ENCODE measurements at places on chromosomes 3 and 15.

GRCh38 chr3:56836276-56837163 lies 34.8 kb upstream of the ARHGEF3 start:
- no peak for DNase-seq

DNA sequence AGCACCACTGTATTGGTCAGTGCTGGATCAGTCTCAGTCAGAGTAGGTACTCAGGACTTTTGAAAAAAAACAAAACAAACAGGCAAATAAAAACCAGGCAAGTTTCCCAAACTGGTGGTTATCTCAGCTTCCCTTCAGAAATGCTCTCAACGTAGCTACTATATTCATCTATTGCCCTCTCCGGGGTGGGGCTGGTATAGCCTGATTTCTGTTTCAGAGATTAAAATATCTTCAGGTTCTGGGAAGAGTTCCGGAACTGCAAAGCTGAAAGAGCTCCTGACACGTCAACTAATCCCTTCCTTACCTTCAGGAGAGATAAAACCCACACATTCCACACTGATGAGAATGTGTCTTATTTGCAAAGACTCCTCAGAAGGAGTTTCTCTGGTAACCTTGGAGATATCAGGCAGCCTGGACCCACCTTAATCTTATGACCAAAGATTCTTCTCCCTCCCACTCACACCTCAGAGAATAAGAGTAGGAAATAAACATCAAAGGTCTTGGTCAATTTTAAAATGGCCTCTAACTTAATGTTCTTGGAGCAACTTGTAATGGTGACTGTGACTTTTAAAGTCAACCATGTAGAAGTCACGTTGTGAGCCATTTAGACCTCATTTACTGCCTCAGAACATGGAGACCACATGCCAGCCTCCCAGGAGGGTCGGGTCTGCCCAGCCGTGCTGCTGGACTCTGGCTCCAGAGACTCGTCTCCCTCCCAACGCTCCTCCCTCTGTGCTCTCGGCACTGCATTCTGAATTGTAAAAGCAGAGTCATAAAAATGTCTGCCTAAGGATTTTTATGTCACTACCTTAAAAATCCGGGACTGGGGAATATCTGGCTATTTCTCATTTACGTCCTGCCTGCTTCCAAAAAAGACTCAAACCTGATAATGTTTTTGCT lies 53.8 kb downstream of the CDCP1 start:
- DNase-seq = no peak

- no peak for DNase-seq
These were observed 19.1 kb upstream of the FSIP1 start for GRCh38 chr15:39801641-39802309.

DNA sequence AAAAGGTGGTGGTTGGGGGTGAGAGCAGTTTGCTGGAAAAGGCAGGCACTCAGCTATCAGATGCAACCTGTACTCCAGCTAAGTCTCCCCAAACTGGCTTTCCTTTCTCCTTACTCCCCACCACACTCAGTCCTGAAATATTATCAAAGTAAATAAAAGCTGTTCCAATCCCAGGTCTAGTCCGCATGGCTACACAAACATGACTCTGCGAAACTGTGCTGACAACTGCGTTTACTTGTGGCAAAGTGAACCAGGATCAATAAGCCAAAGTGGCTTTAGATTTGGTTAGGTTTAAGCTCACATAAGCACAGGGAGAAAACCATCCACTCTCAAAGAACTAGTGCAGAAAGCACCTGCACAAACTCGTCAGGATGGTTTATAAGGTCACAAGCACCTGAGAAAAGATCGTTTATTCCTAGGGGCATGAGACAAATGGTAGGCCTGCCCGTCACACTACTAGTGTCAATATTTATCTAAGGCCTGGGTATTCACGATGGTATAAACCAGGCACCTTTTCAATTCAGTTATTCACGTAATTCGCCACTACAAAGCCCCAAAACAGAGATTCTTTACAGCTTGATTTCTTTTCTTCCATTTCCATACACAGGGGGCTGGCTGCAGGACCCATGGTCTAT lies 25.3 kb downstream of the LRIG1 start:
- DNase-seq = no peak

DNA sequence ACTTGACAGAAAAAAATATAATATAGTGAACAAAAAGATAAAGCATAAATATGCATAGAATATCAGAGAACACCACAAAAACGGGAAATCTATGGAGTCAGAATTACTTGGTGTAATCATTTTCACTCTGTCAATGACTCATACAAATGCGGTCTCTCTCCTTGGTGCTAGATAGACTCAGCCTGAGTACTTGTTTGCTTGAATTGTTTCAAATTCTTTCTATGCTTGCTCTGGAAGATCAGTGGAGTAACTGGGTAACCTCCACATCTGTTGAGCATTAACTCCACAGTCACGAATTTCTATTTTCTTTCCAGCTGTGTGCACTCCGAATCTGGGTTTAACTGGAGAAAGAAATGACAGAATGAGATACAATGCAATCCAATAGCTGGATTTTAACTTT lies 760.4 kb downstream of the ZPLD1 start:
- DNase-seq = no peak

- no peak for DNase-seq
These were observed 462.4 kb upstream of the THBS1 start for GRCh38 chr15:39118510-39118909.

DNA sequence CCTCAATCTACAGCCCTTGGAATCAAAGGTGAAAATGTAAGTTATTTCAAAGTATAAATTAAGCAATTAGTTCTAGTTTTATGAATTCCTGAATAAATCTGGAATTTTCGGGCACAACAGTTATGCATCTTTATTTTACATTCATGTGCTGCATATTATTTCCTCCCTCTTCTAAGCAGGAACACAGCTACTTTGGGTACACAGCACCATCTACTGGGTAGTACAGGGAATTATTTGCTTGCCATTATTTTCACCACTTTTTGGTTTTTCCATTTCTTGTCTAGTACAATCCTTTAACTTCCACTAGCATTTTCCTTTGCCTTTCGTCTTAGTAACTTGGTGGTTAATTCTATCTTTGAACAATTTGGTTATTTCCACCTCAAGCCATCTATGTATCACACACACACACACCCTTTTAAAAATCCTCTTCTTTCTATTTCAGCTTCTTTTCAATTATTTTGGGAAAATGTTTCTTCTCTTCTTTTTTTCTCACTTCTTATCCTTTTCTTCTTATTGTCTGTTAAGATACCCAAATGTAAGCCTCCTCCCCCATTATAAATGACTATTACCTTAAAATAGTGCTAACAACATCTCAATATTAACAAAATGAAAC lies 451.0 kb downstream of the MFSD1 start:
- DNase-seq = no peak

DNA sequence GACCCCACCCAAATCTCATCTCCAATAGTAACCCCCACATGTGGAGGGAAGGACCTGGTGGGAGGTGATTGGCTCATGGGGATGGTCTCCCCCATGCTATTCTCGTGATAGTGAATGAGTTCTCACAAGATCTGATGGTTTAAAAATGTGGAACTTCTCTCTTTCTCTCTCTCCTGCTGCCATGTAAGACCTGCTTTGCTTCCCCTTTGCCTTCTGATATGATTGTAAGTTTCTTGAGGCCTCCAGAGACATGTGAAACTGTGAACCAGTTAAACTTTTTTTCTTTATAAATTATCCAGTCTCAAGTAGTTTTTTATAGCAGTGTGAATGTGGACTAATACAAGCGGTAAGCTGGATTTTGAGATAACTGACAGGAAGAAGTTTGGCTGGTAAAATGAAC lies 60.3 kb upstream of the MBNL1 start:
- no peak for DNase-seq

DNA sequence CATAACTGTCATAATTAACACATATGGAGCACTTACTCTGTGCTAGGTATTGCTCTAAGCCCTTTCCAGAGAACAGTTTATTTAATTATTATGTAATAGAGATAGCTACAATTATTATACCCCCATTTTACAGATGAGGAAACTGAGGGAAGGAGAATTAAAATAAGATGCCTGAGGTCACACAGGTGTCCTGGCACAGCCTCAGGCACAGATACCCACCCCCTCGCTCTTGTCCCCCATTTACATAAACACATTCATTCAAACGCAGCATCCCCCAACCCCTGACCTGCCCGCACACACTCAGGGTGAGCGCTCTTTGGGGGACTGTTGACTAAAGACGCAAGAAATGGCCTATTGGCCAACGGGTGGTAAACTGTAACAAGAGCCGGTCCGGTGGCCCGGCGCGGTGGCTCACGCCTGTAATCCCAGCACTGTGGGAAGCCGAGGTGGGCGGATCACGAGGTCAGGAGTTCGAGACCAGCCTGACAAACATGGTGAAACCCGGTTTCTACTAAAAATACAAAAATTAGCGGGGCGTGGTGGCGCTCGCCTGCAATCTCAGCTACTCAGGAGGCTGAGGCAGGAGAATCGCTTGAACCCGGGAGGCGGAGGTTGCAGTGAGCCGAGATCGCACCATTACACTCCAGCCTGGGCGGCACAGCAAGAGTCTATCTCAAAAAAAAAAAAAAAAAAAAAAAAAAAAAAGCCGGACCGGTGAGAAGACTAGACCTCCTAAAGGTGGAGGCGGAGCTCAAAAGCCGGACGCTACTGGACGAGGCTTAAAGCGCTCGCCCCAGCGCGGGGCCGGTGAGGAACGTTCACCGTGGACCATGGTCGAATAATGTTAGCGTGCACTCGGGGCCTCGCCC lies 1.9 kb upstream of the ISL2 start:
- DNase-seq = no peak

DNA sequence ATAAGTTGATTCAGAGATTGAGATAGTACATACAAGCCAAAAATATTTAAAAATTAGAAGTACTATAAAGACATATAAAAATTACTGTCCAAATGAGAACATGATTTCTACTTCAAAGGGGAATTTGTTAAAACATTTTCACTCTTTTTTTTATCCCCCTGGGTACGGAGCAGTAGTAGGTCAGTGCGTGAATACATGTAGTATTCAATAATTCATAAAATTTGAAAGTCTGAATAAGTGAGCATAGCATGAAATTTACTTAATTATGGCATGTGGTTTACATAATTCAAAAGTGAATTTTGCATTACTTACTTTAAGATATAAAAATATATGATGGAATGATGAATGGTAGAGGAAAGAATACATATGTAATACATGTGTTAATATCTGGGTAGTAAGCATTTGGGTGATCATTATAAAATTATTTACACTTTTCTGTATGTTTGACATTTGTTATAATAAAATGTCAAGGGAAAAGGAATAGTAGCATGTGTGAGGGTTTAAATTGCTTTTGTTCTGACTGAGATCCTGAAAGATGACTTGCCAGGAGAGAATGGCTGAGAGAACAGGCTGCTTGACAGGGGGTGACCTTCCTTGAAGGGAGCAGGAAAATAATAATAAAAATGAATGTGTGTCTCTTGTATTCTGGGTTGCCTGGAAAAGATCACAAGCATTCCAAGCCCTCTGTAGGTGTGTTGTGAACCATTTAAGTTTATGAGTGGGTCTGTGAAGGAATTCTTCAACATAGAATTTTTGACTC lies 1178.8 kb downstream of the ZPLD1 start:
- no peak for DNase-seq

DNA sequence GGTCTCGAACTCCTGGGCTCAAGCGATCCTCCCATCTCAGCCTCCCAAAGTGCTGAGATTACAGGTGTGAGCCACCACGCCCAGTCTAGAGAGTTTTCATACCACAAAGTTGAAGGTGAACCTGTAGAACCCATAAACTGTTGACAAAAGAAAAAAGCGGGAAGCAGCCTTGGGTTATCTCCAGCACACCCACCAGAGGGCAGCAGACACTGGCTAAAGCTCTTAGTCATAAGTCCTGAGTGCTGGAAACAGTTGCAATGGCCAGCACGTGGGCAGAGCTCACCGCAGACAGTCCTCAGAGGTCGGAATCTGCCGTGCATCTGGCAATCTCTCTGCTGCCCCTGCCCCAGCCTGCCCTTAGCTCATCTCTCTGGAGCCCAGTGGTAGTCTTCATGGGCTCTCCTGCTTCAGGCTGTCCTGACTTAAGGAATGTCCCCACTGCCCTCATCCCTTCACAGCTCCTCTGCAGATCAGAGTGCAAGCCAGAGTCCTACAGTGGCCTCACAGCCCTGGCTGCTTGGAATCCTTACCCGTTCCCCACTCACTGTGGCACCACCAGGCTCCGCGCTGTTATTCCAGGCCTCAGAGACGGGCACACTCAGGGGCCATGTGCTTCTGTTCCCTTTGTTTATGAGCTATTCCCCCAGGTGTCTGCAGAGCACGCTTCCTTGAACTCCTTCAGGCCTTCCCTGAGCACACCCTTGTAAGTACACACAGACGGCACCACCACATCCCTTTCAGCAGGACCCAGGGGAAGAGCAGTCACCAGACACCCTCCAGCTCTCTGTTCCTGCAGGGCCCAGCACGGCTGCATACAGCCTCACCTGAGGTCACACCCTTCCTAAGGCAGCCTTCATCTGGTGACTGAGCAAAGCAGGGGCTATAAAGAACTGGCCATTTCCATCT lies 8.8 kb upstream of the ELP6 start:
- DNase-seq = peak; percentile 83

DNA sequence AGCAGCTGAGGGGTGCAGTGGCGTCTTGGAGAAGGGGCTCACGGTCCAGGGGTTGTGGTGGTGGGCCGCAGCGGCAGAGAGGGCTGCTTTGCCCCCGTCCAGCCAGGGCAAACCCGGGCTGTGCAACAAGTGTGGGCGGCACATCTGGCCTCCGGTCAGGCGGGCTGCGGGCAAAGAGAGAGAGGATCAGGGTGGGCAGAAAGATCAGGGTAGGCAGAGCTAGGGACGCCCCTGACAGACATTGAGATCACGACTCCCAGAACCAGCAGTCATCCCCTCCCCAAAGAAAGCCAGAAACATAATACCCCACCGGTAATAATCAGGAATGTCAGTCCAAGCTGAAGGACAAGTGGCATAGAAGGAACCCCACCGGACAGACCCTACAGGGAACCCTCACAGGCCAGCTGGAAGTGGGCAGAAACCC lies 6.8 kb downstream of the GATA2 start:
- DNase-seq = no peak

- no peak for DNase-seq
These were observed at the start of gene KBTBD13 for GRCh38 chr15:65076486-65077290. KBTBD13 (plus strand) TSS chr15:65076746; CDS start chr15:65076816, 70 bp downstream.

DNA sequence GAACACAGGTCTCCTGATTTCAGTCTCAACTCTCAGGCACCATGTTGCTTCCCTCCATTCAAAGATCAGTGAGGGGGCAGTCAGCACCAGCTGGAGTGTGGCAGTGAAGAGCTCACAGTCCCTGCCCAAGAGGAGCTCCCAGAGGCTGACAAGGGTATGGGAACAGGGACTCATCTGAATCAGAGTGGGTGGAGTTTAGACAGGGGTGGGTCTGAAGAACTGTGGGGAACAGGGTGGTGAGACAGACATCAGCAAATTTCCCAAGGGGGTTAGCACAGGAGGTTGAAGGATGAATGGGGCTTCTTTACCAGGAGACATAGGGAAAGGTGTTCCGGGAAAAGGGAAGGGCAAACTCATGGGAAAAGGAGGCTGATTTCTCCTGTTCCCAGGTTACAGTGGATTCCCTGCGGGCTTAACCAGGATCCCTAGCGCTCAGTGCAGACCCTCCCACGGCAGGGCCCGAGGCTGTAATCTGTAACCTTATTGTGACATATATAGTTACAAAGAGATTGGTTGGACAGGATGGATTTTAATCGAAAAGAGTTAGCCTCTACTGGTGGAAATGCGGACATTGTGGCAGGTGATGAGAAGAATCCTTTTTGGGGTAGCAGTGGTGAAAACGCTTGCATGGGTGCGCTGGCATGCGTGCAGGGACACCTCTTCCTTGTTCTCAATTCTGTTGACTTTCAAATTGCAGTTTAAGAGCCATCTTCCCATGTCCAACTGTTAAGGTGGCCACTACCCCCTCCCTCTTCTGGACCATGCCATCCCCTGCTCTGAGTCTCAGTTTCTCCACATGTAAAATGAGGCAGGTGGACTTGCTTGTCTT lies 160.3 kb downstream of the SMAD6 start:
- DNase-seq = no peak

- DNase-seq = no peak
These were observed 53.3 kb upstream of the AMOTL2 start for GRCh38 chr3:134427400-134428111.
